ENCODE measurements at places on chromosomes 6 and 20. TPM values are rescaled to one million over a fixed set of nuclear protein-coding genes. Genes with fewer than 3 reads are reported as not detected.

MPIG6B gene
- total RNA-seq = not detected

DNA sequence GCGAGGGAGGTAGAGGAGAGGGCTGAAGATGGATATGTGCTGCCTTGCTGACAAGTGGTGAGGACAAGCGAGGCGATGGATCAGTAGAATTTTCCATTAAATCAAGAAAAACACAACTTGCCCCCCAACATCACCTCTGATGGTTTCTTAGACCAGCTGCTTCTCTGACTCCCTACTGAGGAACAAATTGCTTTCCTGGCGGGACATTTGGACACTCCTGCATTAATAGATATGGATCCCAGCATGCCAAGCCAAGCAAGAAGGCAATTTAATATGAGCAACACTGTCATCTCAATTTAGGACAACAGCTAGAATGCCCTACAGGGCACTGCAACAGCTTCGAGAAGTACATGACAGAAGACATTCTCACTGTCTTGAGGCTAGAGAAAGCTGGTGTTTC, 248.4 kb upstream of the AGPAT4 start:
- H3K4me1 ChIP-seq = no peaks in the 10 kb centered on the region
- H3K4me3 ChIP-seq = no peak overlapping the region
- H3K27me3 ChIP-seq = no peaks in the 10 kb centered on the region
- no peak for DNase-seq
- H3K27ac ChIP-seq = no peak overlapping the region

DNA sequence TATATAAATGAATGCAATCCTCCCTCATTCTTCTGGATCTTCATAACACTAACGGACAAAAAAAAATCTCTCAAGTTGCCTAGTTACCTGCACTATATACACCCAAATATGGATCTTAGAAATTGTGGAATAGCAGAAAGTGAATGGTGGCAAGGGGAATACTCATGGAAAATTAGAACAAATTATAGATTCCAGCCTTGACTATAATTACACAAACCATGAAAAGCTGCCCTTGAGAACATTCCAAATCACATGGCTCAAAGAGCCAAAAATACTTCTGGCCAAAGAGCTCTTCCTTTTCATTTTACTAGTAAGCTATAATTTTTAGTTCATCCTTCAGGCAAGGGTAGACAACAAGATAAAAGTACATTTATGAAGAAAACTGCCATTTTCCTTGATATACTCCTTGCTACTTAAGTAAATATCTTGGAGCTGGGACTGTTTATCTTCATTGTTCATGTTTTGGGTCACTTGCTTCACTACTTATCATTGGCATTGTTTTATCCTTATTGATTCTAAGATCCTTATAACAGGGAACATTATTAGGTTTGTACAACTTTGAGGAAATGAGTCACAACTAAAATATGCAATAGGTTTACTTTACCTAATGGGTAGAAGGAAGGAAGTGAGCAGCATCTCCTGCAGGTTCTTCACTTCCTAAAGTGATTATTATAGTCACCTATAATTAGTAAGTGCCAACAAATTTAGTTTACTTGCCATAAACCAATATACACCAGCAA, 6.4 kb upstream of the MTRES1 start:
- H3K27me3 ChIP-seq = no peaks in the 10 kb centered on the region
- no peak overlapping the region for H3K4me3 ChIP-seq
- no peak for DNase-seq
- H3K36me3 ChIP-seq = no peaks in the 10 kb centered on the region
- H3K27ac ChIP-seq = no peak overlapping the region

DNA sequence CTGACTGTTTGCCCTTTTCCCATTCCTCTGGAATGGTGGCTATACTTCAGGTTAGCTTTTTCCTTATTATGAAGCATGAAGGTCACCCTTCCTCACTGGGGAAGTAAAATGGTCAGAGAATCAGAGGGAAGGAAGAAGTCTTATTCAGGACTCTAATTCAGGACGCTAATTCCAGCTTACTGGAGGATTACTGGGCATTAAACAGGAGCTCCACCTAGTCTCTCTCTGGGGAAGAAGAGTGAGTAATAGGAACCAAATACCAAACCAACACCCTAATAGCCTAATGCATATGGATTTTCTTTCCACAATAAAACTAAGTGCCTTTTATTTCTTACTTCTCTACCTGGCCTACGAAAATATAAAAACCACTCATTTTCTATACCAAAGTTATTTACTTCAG, 10.1 kb downstream of the CRISP1 start:
- no peaks in the 10 kb centered on the region for H3K27me3 ChIP-seq
- no peak overlapping the region for H3K4me3 ChIP-seq
- H3K27ac ChIP-seq = no peak overlapping the region
- no peak for DNase-seq
- H3K4me1 ChIP-seq = no peaks in the 10 kb centered on the region
